ENCODE measurements at places on chromosomes 2 and 18.
A peak's percentile ranks its signal among the peaks of the same experiment; 100 is the strongest.

GRCh38 chr18:38843291-38843690, 1277.7 kb upstream of the CELF4 start:
- no peak for DNase-seq

DNA sequence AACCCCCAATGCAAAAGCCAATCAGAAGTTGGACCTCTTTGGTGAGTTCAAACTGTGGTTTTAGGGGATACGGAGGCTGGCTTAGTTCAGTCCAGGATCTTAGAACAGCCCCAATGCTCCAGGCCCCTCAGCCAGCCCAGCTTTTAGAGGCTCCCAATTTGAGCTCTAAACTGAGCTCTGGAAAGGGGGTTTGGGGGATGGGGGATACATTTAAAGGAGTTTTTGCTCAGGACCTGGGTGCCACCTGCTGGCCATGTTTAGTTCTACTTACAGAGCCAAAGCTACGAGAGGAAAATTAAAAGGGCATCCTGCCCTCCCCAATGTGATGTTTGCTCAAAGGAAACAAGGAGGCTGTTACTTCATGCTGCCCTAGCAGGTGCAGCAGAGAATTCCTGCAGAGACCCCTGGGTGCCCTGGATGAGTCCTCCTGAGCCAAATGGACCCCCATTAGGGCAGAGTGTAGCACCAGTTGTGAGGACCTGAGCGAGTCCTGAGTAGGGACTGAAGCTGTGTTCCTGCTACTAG, 15.9 kb upstream of the TMEM214 start:
- DNase-seq = no peak

DNA sequence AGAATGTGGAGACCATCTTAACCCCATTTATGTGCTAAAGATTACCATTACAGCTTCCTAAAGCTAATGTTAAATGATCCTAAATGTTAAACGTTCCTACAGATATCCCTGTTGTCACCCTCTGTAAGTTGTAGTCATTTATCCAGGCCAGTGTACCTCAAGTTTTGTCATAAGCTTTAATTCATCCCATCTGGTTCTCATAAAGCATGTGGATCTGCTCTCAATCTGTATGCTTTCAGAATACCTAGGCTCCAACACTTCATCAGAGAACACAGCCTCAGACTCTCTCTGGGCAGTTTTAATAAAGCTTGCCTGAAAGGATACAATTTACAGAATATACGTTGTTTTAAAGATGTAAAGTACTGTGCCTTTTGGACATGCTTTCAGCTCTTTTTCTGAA, 4.2 kb upstream of the CCDC178 start:
- DNase-seq = no peak

- DNase-seq = no peak
Observed at GRCh38 chr18:58253871-58254270, 209.8 kb downstream of the NEDD4L start.

DNA sequence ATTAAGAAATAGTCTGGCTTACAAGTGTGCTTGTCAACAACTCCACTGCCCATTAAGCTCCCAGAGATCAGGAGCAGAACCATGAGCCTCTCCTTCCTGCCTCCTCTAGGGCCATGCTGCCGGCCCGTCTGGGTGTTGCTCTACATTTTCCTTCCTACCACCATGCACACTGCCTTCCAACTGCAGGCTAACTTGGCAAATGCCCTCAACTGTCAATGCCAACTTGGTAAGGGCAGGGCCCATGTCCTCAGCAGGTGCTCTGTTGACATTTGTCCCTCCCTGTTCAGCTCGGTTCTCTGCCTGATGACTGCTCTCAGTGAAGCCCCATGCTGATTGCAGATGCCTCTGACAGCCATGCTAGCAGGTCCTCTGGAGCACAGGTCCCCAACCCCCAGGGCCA, 345.2 kb downstream of the ALK start:
- no peak for DNase-seq

DNA sequence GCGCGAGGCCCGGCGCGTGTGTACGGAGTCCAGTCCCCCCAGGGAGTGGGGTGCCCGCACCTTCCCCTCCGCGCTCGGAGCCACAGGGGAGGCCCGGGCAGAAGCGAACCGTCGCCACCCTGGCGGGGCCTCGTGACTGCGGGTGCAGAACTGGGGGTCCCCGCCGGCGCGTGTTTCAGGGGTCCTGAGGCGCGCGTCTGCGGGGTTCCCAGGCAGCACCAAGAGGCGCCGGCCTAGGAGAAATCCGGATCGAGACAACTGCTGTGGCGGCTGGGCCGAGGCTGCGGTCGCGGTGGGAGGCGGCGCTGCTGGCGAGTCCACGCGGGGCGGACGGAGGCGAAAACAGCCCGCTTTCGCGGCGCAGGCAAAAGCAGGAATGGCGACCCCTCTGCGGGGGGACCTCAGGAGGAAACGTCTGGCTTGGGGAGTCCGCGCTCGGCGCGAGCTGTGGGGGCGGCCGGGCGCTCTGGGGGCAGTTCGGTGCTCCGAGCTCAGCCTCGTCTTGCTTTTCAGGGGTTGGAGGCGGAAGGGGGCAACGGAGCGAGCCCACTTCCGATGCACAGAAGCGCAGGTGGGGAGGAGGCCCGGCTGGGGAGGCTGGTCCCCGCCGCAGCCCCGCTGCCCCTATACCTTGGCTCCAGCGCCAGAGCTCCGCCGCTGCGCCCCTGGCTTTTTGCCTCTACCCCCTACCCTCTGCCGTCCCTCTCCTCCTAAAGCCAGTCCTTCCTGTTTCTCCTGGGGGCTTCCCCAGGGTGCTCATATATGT, 81.5 kb upstream of the LDLRAD4 start:
- DNase-seq = no peak

DNA sequence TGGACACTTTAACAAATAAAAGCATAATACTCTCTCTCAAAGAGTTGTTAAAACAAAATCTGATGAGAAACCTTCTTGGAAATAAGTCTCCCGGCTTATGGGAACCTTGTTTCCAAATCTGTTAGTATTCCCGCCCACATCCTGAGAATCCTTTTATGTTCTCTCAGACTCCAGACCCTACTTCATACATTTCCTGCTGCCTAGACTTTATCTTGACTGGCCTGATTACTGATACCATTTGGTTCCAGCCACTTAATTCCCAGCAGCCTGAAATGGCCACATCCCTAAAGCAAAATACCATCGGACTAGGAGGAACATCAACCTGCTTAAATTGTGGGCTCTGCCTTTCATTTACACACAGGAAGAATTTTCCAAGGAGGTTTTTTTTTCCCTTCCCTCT, 79.1 kb upstream of the CYP1B1 start:
- no peak for DNase-seq

DNA sequence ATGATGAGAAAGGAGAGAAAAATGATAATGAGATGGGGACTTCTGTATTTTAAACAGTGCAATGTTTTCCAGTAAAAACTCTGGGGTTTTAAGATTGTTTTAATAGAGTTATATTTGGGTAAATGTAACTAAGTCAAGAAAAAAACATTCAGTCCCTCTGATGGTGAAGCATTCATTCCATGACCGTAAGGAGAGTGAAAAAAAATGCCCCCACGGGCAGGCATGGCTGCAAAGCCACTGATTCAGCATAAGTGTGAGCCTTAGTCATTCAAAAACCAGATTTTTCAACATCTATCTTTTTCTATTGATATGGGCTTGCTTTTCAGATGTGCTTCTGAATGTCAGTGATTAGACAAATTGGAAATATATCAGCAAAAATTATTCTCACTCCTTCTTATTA, 957.8 kb downstream of the SLC4A3 start:
- DNase-seq = no peak

DNA sequence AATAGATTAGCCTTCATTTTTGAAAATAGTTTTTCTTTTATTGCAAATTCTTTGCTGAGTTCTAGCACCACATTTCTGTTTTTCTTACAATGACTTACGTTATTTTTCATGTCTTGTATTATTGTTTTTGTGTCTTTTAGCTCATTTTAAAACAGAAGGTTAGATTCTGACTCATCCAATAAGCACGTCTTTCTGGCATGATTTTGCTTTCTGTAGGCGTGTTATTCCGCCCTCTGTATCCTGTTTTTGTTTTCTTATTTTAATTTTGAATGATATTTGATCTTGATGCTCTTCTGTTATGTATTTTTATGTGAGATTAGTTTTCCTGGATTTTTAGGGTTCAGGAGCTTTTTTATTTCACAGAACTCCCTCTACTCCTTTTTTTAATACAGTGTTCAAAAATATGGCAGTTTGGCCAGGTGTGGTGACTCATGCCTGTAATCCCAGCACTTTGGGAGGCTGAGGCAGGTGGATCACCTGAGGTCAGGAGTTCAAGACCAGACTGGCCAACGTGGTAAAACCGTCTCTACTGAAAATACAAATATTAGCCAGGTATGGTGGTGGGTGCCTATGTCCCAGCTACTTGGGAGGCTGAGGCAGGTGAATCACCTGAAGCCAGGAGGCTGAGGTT, 145.0 kb downstream of the CLIP4 start:
- no peak for DNase-seq

DNA sequence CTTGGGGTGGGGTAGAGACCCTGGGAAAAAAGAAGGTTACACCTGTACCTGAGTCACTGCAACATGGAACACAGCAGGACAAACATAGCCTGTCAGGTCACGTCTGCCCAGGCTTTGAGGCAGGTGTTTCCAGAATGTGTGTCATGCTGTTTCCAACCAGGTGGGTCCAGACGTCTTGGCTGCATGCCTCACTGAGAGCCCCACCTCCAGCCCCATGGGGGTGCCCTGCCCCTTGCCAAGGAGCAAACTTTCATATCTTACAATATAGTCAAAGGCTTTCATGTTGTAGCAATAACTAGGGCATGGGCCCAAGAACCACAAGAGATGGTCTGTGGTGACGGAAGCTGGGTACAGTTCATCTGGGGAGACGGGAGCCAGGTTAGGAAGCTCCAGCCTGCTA, 499.7 kb downstream of the BCL11A start:
- DNase-seq = no peak

GRCh38 chr2:226738191-226738820, 61.3 kb downstream of the IRS1 start:
- no peak for DNase-seq

GRCh38 chr2:189595417-189595816, 14.8 kb upstream of the SLC40A1 start:
- DNase-seq = no peak

DNA sequence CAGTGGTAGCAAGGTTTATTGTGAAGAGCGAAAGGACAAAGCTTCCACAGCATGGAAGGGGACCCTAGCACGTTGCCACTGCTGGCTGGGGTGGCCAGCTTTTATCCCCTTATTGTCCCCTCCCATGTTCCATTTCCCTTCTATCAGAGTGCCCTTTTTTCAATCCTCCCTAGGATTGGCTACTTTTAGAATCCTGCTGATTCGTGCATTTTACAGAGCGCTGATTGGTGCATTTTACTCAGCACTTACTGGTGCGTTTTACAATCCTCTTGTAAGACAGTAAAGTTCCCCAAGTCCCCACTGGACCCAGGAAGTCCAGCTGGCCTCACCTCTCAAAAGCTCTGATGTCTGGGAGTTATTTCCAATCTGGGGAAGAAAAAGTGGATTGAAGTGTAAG, 90.1 kb downstream of the CD8B2 start:
- no peak for DNase-seq

GRCh38 chr2:45993476-45993991, 303.7 kb upstream of the EPAS1 start:
- DNase-seq = peak; percentile 54

GRCh38 chr2:12923907-12924610, 207.3 kb downstream of the TRIB2 start:
- DNase-seq = no peak

GRCh38 chr18:12307701-12308385, at the start of gene TUBB6:
Gene TUBB6, plus strand, starts transcription at chr18:12308241. Its CDS starts 52 bp downstream, at chr18:12308293.
- DNase-seq = no peak

DNA sequence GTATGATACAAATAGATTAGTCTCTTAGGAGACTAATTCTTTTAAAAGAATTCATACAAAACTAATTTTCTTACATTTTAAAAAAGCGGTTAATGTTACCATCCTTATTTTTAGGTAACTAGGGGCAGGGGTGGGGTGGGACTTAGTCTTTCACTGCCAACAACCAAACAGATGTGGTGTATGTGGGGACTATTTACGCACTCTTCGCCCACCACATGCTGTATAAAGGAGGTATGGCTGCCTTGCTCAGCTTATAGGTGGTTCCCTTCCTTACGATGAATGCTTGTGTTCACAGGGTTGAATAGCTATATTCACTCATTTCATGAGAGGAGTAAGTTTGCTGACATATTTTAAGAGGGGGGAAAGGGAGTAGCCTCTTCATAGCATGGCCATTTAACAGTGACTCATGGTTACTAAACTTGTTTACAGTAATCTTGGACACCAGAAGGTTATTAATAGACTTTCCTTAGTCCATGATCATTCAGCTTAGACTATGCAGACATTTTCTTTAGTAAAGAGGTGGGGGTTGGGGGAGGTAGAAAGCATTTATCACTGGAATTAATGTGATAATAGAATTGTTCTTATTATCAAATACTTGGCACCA, 61.8 kb downstream of the CAB39 start:
- DNase-seq = no peak

DNA sequence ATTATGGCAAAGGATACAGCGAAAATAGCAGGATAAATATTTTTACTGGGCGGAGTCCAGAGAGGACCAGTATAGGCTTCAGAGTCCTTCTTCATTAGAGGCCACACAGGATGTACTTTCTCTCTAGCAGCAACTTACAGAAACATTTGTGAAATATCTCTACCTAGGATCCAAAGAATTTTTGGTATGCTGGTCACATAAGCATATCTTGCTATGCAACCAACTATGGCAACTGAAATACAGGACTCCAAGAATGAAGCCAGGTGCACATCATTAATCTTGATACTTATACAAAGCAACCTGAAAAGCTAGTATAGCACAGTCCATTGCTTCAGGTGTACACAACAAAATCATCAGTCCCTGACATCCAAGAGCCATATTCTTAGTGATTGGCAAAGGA, 59.1 kb upstream of the NABP1 start:
- no peak for DNase-seq

DNA sequence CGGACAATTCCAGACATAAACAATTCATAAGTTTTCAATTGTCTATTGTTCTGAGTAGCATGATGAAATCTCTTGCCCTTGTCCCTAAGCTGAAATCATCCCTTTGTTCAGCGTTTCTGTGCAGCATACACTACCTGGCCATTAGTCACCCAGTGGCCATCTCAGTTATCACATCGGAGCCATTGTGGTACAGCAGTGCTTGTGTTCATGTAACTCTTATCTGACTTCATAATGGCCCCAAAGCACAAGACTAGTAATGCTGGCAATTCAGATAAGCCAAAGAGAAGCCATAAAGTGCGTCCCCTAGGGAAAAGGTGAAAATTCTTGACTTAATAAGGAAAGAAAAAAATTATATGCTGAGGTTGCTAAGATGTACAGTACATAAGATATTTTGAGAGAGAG, 127.2 kb downstream of the FHOD3 start:
- DNase-seq = no peak

DNA sequence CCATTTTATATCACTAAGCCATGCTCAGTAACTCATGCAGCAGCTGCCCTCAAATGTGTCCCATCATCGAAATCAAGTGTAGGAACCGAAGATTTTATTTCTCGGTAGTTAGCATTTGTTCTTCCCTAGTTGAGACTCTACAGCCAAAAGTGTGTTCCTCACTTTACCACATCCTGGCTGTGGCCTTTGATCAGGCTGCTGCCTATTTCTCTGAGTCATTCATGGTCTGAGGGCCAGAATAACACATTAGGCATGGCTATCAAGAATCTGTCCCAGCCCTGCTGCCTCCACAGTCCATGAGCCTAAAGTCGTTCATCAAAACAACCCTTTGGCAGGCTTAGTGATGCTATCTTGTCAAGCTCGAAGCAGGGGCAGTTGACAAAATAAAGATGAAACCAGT, 300.1 kb downstream of the TDRD15 start:
- no peak for DNase-seq

- DNase-seq = no peak
Observed at GRCh38 chr2:32523686-32524085, 104.2 kb upstream of the TTC27 start.

All from right renal cortex interstitium (tissue), 3 donors.